ENCODE measurements at places on chromosomes 7 and 10.

GRCh38 chr7:24924375-24924774 is 55.6 kb downstream of the OSBPL3 start:
- DNase-seq = no peak

DNA sequence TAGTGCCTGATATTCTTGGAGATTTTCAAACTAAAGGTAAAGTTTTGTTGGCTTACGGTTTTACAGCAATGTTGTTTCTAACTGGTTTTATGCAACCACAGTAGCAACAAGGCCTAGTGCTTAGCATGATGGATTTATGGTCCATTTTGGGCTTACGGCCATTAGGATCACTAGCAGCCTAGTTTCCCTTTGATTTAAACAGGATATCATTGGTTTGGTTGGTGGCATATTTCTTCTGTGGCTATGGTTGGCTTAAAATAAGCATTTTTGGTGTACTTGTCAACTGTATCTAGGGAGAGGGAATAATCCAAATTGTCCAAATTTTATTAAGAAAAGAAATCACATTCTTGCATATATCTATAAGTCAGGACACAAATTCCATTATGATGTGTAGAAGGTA is 194.0 kb downstream of the HDAC9 start:
- DNase-seq = no peak

DNA sequence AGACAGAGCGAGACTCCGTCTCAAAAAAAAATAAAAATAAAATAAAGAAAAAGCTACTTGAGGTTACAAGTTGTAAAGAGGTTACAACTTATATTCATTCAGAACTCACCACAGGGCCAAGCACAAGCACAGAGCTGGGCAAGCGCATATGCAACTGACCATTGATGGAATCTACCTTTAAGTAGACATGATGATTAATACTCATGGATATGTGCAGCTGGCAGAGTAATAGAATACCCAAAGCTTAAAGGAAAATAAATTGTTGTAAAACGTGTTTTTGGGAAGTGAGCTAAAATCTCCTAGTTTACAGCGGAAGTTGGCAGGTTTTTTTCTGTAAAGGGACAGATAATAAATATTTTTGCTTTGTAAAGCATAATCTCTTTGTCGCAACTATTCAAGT is 111.6 kb downstream of the TMEM168 start:
- DNase-seq = no peak

DNA sequence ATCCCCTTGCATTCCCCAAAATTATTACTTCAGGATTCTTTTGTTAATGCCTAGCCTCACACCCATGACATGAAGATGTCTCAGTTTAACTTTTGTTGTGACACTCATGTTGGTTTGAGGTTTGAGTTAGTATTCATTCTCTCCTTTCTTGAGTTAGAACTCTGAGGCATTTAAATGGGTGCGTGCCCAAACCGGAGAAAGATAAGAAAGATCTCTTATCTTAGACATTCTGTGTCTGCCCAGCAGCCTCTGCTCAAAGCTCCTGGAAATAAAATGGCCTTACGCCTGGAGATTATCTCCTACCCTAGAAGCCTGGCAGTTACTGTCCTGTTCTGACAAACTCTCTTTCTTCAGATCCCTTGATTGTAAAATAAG is 26.3 kb downstream of the WBP1L start:
- no peak for DNase-seq

GRCh38 chr10:91381257-91381891 is 28.8 kb upstream of the HECTD2 start:
- DNase-seq = no peak

DNA sequence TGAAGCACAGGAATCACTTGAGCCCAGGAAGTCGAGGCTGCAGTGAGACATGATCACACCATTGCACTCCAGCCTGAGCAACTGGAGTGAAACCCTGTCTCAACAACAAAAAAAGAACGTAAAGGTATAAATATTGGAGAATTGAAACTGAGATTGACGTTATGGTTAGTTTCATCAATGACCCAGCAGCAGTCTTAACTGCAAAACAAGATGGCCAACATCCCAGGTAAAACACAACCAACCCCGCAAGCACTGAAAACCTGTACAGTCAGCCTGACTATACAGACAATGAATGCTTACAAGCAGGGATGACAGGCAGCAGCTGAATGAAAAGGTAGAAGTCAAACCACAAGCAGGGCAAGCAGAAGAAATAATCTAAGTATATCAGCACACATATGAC is 34.7 kb downstream of the WAPL start:
- no peak for DNase-seq

DNA sequence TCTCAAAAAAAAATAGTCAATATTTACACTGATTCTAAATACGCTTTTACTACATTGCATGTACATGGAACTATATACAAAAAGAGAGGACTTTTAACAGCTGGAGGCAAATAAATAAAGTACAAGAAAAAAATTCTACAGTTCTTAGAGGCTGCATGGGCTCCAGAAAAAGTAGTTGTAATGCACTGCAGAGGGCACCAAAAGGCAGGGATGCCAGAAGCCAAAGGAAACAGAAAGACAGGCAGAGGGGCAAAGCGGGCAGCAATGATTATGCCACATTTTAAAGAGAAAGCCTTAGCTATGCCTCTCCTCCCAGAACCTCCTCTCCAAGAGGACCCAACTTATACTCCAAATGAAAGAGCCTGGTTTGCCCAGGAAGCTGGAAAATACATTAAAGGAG is 11.6 kb upstream of the ADCK2 start:
- no peak for DNase-seq

DNA sequence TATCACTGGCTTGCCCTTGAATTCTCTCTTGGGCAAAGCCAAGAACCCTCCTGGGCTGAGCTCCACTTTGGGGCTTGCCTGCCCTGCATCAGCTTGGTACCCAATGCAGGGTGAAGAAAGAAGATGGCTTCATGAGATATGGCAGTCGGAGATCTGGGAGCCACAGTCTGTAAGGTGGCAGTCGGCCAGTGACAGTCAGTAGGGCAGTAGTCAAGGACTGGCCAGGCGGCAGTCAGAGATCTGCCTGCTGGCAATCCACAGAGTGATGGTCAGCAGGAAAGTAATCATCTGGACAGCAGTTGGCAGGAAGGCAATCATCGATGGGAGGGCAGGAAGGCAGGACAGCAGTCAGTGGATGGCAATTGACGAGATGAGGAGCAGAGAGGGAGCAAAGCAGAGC is 32.6 kb upstream of the CNNM1 start:
- DNase-seq = no peak

- DNase-seq = no peak
Observed at GRCh38 chr10:71712170-71712569, 7.4 kb downstream of the C10orf105 start.

DNA sequence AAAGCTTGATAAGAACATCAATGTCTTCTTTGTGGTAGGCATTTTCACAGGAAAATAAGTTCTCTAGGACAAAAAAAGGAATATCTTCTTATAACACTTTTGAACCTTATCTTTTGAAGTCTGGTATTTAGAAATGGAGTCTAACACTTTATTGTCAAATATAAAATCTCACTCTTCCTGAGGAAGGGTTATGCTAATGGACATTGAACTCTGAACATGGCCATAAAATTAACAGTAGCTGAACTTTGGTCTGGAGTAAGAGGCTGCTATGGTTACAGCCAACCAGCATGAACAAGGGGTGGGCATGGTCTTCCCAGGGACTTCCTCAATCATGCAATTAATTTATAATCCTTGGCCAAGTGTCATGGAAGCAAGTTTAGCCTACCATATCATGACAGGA is at the start of gene CLRN3:
CLRN3 (minus strand) TSS at position 199 of the 400 bp plus-strand sequence; CDS start at position 42, 157 bp downstream.
- no peak for DNase-seq

DNA sequence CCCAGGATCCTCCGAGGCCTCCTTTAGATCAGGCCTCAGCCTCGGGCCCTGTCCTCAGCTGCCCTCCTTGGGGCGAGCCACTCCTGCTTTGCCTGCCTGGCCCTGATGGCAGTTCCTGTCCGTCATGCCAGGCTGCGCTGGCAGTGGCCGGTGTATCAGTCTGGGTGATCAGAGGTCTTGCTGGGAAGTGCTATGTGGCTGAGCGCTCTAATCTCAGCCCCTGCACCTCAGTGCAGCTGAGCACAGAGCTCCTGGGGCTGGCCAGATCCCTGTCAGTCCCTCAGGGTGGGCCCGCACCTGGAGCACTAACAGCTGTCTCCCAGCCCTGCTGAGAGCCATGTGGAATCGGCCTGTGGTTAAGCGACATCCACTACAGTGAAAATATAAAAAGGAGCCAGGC is 14.8 kb upstream of the CFAP46 start:
- no peak for DNase-seq

- no peak for DNase-seq
Observed at GRCh38 chr10:35546824-35547225, 58.3 kb upstream of the GJD4 start.

DNA sequence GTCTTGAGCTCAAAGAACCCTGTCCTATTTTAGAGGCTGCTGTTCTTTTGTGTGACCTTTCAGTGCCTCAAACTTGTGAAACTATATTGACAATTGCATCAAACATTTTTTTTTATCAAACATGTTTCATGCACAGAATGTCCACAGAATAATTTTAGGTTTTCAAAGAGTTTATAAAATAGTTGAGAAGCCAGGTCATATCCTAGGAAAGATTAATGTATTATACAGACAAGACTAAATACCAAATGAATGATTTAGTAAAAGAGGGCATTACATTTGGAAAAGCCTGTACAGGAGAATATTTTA is 67.0 kb downstream of the CDK6 start:
- DNase-seq = no peak

GRCh38 chr7:75578081-75578480 is 86.0 kb downstream of the SPDYE5 start:
- DNase-seq = no peak

- DNase-seq = no peak
Observed at GRCh38 chr10:77637532-77638320, at the start of gene KCNMA1. Gene KCNMA1, minus strand, starts transcription at chr10:77637808.

DNA sequence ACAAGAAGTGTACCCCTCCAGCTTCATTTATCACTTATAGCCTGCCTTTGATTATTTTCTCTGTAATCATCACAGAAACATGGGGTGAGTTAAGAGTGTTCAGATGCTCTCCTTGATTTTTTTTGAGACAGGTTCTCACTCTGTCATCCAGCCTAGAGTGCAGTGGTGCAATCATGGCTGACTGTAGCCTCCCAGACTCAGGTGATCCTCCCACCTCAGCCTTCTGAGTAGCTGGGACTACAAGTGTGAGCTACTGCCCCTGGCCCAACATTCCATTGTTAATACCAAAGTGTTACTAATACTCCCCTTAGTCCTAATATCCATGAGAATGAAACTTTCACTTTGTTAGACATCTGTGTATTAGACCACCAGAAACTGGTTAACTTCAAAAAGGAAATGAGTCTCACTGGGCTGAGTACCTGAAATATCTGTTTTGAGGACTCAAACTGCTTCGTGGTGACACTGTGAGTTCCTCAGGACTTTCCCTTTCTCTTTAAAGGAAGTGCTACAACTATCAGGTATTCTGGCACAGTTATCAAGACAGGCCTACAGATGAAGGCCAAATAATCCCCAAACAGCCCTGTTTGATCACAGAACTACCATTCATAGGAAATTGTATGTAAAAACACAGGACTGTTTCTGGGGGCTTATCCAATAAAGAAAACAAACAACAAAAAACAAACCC is 20.5 kb upstream of the CFAP70 start:
- DNase-seq = no peak

DNA sequence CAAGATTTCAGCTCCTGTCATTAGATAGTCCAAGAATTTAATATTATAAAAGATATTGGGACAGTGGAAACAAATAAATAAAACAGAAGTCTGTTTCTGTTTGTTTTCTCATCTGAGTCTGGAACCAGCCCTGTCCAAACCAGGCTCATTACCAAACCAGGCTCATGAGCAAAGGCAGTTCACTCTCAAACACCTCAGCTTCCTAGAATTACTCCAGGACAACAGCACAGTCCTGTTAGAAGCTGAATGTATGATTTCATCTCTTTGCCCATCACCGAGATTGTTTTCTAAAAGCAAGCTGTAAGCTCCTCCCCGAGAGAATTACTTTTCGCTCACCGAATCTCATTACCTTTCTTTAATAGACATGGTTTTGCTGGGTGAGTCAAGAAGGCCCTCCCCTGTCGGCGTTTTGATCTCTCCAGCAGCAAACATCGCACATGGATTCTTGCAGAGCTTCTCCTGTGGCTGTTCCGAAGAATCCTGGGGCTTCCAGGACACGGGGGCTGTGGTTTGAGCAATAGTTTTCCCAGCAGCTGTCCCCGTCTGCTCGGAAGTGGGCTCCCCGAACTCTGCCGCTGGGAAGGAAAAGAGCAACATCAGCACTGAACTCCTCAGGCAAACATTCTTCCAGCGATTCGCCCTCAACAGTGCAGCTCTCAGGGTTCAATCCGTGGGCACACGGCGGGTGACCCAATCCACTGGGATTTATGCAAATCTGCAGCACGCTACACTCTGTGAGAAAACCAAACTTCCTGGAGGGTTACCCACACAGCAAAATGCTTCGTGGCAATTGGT is 112.5 kb downstream of the SVIL start:
- DNase-seq = no peak

DNA sequence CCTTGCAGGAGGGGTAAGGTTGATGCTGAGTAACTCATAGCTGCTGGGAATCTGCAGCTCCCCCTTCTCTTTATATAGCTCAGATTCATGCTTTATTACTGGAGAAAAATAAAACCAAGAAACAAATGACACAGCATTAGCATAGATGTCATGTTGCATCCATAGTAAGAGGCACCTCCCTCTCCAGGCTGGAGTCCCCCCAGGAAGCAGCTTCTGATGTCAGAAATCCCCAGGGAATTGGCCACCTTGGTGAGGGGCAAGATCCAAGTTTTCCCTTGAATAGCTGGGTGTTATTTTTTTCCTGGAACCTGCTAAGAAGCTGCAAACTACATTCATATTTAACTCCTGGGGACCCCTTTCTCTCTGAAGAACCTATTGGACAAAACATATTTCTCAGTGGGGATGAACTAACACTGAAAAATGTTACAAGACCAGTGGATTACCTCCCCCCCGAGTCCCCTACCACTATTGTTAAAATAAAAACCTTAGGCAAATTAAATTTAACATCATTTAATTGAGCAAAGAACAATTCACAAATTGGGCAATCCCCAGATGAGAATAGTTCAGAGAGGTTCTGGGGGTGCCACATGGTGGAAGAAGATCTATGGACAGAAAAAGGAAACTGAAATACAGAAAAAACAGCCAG is 163.7 kb upstream of the NAMPT start:
- DNase-seq = no peak

- DNase-seq = no peak
Observed at GRCh38 chr7:44505595-44505994, 15.1 kb upstream of the NUDCD3 start.

GRCh38 chr7:71860572-71860971 is 551.6 kb downstream of the CALN1 start:
- no peak for DNase-seq

DNA sequence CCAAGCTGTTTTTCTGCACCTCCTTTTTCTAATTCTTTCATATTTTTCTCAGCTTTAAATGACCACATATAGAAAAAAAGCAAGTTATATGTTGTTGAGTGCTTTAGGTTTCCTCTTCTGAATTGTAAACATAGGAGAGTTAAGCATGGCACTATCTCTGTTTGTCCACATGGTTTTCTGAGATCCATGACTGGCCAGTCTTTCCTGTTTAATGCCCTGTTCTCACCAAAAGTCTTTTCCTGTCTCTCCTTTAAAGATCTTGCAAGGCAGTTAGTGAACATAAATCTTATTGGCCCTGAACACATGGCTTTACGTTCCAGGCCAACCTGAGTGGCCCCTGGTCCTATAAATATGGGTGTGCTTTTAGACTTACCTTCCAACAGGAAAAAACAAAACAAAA is 19.4 kb downstream of the TRPV5 start:
- DNase-seq = no peak
